ENCODE measurements at places on chromosomes 12 and 14. TPM values are rescaled to one million over a fixed set of nuclear protein-coding genes. Genes with fewer than 3 reads are reported as not detected.

Gene PCNX1
- total RNA-seq = 85.7 TPM

Gene WNT1
- total RNA-seq = not detected

Gene PZP
- total RNA-seq = 1.6 TPM

Gene SYT1
- total RNA-seq = 23.6 TPM

Gene FAM181A
- total RNA-seq = not detected

Measured in metanephros (tissue), 2 donors.